ENCODE measurements at places on chromosomes 3 and 15. TPM values are rescaled to one million over a fixed set of nuclear protein-coding genes. Genes with fewer than 3 reads are reported as not detected.

DNA sequence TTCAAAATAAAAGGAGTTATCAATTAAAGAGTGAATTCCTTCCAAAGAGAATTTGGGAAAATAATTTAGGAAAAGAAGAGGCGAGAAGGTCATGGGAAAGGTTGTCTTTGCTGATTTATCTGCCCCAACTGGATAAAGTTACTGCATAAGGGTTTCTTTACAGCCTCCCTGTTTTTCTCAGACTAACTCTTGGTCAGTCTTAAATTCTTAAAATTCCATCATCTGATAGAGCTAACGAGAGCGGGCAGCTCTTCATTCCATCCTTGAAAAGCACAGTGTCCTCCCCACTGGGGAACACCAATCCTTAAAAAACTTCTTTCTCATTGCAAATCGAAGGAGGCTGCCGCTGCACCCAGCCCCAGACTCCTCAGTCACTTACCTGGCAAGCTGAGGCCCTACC, 107.2 kb downstream of the PGPEP1L start:
- no peak for DNase-seq

DNA sequence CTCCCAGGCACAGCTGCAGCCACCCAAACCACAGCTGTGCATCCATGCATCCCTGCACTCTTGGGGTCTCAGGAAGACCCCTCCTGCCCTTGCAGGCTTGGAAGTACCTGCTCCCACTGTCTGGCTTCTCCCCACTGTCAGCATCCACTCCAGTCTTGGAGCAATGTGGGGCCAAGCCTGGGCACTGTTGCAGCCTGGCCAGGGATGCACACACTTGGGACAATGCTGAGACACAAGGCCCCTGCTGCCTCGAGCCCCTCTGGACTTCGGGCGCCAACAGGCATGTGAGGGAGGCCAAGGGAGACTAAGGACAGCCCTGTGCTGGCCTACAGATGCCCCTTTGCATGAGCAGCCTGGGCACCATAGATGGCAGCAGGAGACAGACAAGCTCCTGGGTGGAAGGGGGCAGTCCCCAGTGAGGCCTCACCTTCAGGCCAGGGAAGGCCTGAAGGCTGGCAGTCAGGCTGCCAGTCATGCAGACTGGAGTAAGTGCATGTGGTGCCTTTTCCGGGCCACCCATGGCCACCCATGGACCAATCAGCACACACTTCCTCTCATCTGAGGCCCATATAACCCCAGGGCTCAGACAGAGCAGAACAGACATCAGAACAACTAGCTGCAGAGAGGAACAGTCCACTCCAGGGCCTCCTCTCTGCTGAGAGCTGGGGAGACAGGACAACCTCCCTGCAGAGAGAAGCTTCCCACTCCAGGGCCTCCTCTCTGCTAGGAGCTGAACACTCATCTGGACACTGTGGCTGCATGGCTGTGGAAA, 219.0 kb downstream of the VGLL3 start:
- DNase-seq, result no peak

GRCh38 chr3:196162679-196163078, 48.5 kb downstream of the ZDHHC19 start:
- no peak for DNase-seq

DNA sequence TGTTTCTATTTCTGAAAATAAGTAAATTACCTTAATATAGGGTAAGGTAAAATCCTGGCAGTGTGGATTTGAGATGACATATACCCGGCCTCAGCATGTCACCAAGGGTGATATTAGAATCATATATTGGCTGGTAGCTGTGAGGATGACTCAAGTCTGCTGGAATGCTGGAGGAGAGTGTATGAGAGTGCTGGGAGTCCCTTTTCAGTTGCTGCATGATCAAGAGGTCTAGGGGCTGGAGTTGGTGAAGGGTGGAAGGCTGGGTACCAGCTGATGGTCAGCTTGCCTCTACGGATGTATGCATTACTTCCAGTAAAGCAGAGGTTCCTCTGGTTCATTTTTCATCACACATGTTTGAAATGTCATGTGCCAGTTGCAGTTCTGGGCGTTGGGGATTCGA, 40.6 kb downstream of the SLC25A26 start:
- DNase-seq, result no peak

GRCh38 chr3:197752107-197752506, 2.4 kb downstream of the FYTTD1 start:
- no peak for DNase-seq

- DNase-seq, result no peak
Measured at GRCh38 chr3:52507359-52507758, 12.2 kb downstream of the STAB1 start.

DNA sequence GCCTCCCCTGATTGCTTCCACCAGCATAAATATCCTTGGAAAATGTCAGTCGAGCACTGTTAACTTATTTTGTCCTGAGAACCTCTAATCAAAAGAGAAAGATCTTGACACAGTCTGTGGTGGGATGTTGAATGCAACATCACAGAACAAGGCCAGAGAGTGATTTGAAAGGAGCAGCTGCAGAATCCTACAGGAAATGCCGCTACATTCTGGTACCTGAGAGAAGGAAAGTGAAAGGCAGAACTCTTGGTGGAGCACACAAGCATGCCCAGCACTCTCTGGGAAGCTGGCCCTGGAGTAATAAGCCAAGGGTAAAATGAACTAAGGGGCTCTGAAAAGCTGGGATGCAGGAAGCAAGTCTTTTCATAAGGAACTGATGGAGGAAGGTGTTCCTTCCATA, 75.8 kb downstream of the CBLB start:
- no peak for DNase-seq

GRCh38 chr3:101379658-101380376, 59.4 kb upstream of the IMPG2 start:
- no peak for DNase-seq

DNA sequence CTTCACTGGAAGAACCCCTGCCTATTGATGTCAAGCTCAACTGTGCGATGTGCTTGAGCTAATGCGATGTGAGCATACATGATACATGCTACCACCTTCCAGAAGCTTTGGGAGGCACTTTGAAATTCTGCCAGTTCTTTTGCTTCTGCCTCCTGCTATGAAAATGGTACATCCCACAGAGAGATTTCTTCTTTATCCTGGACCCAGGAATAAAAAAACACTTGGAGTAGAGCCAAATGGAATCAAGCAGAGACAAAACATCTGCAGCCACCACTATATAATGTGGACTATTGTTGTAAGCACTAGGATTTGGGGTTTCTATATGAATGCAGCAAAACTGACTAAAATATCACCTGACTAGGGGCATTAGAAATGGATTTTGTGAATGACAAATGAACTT, 119.9 kb upstream of the GAP43 start:
- DNase-seq, result no peak

GRCh38 chr3:187808527-187808895, 63.2 kb upstream of the BCL6 start:
- DNase-seq, result no peak

DNA sequence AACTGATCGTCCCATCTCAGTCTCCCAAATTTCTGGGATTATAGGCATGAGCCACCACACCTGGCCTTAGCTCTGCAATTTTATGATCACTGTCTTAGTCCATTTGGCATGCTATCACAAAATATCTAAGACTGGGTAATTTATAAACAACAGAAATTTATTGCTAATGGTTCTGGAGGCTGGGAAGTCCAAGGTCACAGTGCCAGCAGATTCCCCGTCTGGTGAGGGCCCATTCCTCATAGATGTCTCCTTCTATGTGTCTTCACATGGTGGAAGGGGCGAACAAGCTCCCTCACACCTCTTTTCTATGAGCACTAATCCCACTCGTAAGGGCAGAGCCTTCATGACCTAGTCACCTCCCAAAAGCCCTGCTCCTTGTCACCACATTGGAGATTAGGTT, 55.3 kb upstream of the KIF23 start:
- no peak for DNase-seq

GRCh38 chr3:26750263-26750662, 127.7 kb downstream of the LRRC3B start:
- no peak for DNase-seq

- DNase-seq, result no peak
Measured at GRCh38 chr3:125165948-125166553, 46.5 kb downstream of the SLC12A8 start.

The SLC28A1 gene
- total RNA-seq, result 111 TPM

The CIDEC gene
- 510 TPM for total RNA-seq

The GPR160 gene
- total RNA-seq, result 144 TPM

The IVD gene
- 66.2 TPM for total RNA-seq

The LRTM1 gene
- total RNA-seq, result not detected

The RLBP1 gene
- not detected for total RNA-seq

The A4GNT gene
- not detected for total RNA-seq

The KNSTRN gene
- 6.1 TPM for total RNA-seq

The FANCI gene
- 14.9 TPM for total RNA-seq

The CPN2 gene
- not detected for total RNA-seq

The TGM5 gene
- not detected for total RNA-seq

Data from Peyer's patch (tissue), 4 donors.